ENCODE measurements at places on chromosomes 7 and 10.

- no peak for DNase-seq
These were observed 137.7 kb upstream of the POM121L12 start for GRCh38 chr7:52897713-52898112.

- no peak for DNase-seq
These were observed 16.3 kb downstream of the GSAP start for GRCh38 chr7:77399816-77400215.

DNA sequence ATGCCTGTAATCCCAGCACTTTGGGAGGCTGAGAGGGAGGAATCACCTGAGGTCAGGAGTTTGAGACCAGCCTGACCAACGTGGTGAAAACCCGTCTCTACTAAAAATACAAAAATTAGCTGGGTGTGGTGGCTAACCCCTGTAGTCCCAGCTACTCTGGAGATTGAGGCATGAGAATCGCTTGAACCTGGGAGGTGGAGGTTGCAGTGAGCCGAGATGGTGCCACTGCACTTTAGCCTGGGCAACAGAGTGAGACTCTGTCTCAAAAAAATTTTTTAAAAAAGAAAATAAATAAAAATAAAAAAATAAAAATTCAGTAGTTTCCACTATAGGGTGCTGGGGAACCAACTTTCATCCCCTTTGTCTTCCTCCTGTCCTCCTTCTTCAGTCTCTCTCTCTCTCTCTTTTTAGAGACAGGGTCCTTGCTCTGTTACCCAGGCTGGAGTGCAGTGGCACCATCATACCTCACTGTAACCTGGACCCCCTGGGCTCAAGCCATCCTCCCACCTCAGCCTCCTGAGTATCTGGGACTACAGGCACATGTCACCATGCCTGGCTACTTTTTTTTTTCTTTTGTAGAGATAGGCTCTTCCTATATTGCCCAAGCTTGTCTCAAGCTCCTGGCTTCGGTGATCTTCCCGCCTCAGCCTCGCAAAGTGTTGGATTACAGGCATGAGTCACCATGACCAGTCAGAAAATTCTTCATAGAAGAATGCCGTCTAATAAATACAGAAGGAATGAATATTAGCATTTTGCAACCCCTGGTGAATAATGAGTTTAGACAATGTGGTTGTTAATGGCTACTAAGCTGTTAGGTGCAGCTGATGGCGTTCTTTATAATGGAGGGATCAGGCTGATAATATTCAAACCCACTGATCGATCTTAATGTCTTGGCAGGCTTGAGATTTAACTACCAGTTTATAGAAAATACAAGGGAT lies 20.6 kb downstream of the RBM20 start:
- no peak for DNase-seq

- no peak for DNase-seq
These were observed 818.6 kb downstream of the TNS3 start for GRCh38 chr7:46763344-46763743.

DNA sequence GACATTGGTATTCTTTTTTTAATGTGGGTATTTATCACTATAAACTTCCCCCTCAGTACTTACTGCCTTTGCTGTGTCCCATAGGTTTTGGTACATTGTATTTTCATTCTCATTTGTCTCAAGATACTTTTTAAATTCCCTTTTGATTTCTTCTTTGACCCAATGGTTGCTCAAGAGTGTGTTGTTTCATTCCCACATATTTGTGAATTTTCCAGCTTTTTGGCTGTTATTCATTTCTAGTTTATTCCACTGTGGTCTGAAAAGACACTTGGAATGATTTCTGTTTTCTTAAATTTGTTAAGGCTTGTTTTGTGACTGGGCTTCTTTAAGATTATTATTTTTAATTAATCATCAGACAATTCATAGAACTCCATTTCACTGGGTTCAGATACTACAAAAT lies 105.0 kb downstream of the EPC1 start:
- DNase-seq = no peak

DNA sequence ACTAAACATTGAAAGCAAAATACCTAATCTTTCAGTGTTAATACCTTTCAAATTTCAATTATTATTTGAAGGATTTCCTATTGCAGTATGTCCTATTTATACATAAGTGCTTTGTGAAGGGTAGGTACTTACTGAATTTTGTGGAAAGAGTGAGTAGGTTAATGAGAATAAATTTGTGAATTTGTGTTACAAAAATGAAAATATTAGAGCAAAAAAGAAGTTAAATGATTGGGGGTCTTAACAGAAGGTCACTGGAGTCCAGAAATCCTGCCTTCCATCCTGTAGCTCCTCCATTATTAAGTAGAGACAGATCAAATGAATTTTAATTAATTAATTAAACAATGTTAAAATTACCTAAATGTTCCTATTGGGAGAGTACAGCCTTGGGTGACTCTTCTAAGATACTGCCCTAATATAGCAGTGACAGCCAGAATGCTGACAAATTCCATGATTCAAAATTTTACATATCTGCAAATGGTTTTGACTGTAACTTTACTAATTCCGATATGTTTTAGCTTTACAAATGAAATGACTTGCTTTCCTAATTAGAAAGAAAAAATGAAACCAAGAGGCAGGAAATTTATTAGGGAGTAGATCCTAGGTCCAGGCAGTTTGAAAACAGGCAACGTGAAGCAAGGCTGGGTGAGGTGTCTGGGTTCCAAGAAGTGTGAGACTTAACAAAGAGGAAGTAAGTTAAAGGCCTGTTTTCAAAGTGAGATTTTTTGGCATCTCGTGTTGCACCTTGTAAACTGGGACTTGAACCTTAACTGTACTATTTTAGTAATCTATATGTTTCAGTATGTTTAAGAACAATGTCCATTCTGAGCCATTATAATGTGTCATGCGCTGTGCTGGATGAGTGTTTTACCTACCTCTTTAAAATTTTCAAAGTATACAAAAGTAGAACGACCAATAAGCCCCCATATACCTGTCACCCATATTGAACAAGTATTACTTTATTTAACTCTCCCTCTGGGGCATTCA lies 1.5 kb downstream of the PIK3CG start:
- DNase-seq = no peak

DNA sequence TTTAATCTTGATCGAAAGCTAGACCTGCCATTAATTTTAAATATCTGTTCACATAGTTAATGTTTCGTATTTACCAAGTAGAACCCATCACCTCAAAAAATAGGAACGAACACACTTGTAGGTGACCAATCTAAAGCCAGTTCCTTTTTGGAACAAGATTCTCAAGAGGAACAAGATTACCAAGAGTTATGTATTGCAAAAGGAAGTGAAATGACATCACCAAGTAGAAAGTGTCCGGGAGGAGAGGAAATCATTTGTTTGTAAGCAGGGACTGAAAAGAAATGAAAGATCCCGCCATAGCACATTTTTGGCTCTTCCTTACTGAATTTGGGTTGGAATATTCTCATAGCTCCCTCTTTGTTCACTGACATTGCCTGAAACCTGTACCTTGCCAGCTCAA lies 1200.5 kb downstream of the SORCS1 start:
- no peak for DNase-seq

GRCh38 chr7:158705234-158705850 lies 738 bp upstream of the NCAPG2 start:
- DNase-seq = no peak

DNA sequence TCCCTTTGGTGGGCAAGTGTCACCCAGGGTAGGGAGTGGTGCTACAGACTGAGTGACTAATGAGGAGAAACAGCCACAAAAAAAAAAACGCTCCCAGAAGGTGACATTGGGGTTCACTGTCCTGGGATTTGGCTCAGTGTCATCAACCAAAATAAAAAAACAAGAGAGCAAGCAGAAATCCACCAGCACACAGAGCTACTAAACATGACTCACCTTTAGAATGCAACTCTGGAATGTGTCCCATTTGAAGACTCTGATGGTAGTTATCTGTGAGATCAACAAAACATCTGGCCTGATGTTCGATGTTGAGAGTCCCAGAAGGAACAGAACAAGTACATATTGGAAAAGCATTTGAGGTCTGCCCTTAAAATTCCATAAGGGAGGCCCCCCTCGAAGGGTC lies 200.3 kb upstream of the LYZL2 start:
- no peak for DNase-seq

- no peak for DNase-seq
These were observed 150.2 kb downstream of the GNAI1 start for GRCh38 chr7:80284855-80285254.

DNA sequence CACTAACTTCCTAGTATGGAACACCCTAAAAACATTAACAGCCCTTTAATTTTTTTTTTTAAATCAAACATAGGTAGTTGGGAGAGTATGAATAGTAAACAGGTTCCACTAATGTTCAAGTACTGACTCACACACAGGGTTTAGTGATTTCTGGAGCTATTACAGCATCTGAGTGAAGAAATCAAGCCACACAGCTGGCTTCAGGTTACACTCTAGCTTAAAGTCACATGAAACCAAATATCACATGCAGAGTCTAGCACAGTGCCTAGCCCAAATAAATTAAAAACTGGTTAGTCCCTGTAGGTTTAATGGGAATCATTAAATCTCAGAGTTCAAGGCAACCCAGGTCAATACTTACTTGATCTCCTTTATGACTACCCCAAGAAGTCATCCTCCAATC lies 11.6 kb downstream of the PANK1 start:
- no peak for DNase-seq

GRCh38 chr7:135976312-135977006 lies 700 bp downstream of the MTPN start:
- DNase-seq = no peak

GRCh38 chr7:19061331-19061730 lies 56.1 kb downstream of the TWIST1 start:
- no peak for DNase-seq

DNA sequence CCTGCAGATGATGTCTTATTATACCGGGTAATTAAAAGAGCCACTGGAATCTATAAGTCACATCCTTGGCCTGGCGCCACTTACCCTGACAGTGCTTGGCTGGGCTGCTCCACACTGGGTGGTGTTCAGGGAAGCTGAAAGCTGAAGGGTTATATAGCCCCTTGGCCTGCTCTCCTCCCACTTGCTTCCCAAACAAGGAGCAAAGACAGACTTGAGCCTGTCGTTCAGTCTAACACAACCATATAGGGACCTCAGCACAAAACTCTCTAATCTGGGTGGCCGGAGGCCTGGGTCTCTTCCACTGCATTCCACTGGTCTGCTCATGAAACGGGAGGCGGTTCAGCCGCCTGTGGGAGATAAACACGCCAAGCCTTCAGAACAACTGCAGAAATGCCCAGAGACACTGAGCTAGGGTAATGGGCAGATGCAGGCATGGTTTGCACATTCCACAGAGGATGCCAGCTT lies at the start of gene ACTA2:
Gene ACTA2, minus strand, starts transcription at position 127 of the 465 bp plus-strand sequence. CDS start 3,843 bp downstream, outside the sequence.
- no peak for DNase-seq

DNA sequence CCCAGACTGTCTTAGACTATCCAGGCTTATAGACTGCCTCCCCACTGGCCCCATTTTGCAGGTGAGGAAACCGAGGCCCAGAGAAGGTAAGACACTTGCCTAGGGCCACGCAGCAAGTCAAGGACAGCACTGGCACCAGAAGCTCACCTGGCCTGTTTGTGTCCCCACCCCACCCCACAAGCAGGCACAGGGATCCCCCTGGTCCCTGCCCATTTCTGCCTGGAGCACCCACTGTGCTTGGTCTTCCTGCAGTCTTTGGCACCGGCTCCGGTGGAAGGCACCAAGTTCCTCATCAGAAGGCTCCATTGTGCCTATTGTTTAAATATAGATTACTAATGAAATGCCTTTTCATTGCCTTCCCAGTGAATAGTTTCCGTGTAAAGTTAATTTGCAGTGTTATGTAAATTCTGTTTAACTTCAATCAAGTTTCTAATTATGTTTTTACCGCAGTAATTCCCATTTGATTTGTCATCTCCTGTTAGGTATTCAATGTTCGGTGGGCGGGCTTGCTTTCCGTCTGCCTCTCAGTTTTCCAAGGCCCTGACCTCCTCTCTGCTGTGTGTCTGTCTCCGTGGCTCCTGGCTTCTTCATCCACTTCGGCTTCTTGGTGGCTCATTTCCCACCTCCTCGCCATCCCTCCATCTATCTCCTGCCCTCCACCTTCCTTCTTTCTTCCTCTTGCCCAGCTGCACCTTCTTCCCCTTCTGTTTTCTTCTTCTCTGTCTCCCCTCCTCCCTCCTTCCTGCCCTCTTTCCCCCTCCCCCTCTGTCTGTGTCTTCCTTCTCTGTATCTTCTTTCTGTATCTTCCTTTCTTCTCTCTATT lies 75.8 kb downstream of the ZMIZ1 start:
- peak; percentile 37 for DNase-seq

GRCh38 chr7:101859411-101860106 lies 42.1 kb downstream of the CUX1 start:
- no peak for DNase-seq

DNA sequence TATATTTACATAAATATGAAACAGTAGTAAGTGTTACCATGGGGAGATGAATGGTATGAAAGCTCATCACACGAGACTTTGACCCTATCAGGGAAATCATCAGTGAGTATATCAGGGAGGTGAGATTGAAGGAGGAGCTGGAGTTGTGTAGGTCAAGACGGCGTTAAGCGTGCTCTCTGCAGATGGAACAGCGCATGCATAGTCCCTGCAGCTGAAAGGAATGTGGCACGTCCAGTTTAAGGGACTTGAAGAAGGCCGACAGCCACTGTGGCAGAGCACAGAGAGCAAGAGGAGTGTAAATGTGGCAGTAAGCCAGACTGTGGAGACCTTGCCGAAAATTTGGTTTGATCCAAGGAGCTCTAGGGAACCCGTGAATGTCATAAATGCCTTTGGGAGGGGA lies 38.9 kb downstream of the POU6F2 start:
- no peak for DNase-seq

- no peak for DNase-seq
These were observed 7.4 kb downstream of the CRTAC1 start for GRCh38 chr10:98023024-98023423.

- no peak for DNase-seq
These were observed 191.8 kb downstream of the TNS3 start for GRCh38 chr7:47389923-47390630.

- no peak for DNase-seq
These were observed 198.5 kb downstream of the PAXIP1 start for GRCh38 chr7:154804449-154804848.
